ENCODE measurements at places on chromosomes 1 and 21.

DNA sequence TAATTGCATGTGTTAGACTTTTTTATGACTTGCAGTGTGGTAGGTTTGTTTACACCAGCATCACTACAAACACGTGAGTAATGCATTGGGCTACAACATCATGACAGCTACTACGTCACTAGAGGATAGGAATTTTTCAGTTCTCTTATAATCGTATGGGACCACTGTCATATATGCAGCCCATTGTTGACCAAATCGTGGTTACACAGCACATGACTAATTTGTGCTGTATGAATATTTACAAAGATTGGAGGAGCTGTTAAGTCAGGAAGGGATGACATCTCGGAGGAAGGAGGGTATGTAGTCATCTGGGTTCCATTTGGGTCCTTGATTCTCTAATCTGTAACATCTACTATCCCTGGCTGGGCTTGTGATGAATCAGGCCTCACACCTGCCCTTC, 270.9 kb downstream of the TNR start:
- no peaks in the 10 kb centered on the region for H3K27me3 ChIP-seq
- no peak overlapping the region for H3K27ac ChIP-seq
- DNase-seq: no peak
- no peaks in the 10 kb centered on the region for H3K36me3 ChIP-seq

DNA sequence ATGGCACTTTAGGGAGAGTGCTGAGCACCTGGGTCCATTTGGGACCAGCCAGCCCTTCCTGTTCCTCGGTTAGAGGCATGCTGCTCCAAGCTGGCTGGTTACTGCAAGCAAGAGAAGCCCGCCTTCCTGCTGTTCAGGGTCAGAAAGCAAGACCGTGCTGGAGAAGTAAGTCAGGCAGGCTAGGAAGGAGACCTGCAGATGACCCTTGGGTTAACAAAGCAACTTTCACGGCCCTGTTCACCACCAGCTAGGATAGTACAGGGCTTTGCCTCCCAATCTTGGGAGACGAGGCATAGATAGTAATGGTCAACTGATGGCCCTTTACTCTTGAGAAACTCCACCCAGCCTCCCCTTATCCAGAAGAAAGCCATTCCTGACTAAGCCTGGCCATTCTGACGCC, 136.1 kb downstream of the DHRS3 start:
- no peaks in the 10 kb centered on the region for H3K27me3 ChIP-seq
- peaks cover 38% of the 10 kb centered on the region for H3K4me1 ChIP-seq
- no peak for DNase-seq
- H3K36me3 ChIP-seq: no peaks in the 10 kb centered on the region
- H3K27ac ChIP-seq: no peak overlapping the region

DNA sequence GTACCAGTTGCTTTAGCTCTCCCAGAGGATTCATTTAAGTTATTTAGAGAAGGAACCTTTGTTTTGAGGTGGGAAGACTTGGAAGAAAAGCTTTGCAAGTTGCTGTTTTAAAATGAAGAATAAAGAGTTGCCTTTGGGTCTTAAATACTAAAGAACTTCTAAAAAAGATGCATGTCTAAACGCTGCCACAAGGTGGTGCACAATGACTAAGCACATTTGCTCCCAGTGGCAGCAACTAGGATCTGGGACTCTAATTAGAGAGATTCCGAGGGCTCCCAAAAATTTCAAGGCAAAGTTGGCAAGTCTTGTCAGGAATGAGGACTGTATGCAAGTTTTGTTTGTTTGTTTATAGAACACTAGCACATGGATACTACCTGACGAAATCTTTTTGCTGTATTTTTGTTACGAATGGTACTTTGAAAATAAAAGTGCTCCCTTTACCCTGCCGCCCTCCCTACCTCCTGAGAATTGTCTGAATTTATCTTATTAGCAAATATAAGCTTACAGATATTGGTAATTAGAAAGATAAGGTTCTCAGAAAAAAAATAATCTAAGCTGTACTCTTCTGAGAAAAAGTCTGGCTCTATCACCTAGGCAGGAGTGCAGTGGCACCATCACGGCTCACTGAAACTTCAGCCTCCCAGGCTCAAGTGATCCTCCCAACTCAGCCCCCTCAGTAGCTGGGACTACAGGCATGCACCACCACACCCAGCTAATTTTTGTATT, 121.8 kb downstream of the HFM1 start:
- no peak overlapping the region for H3K4me3 ChIP-seq
- no peak for DNase-seq
- no peaks in the 10 kb centered on the region for H3K27me3 ChIP-seq

- no peaks in the 10 kb centered on the region for H3K36me3 ChIP-seq
- H3K4me1 ChIP-seq: no peaks in the 10 kb centered on the region
- DNase-seq: no peak
- no peak overlapping the region for H3K4me3 ChIP-seq
Observed at GRCh38 chr1:151502035-151502700, 9.0 kb upstream of the CGN start.

GRCh38 chr21:41895643-41896493, 16.7 kb upstream of the PRDM15 start:
- H3K4me1 ChIP-seq: peaks cover 3% of the 10 kb centered on the region
- DNase-seq: no peak
- no peaks in the 10 kb centered on the region for H3K27me3 ChIP-seq

DNA sequence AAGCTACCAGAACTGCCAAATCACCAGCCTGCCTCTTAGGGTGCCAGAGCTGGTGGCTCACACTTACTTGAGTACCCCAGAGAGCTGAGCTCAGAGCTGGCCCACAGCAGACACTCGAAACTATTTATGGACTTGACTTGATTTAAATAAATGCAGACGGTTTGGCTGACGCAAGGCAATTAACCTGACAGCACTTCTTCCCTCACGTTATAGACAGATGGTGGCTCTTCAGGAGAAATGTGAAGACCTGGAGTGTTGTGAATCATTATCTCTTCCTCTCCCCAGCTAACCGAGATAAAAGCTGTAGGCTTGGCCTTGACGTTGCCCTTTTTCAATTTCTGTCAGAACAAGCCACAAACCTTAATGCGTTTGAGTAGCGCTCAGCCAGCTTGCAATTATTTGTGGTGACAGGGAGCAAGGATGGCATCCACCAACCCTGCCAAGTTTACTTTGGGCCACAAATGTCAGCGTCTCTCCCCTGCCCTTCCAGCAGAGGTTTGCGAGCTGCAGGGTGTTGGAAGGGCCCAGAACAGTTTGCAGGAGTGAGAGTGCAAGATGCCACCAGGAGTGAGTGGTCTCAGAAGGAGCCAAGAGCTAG, 34.0 kb upstream of the BCAR3 start:
- no peaks in the 10 kb centered on the region for H3K27me3 ChIP-seq
- no peaks in the 10 kb centered on the region for H3K36me3 ChIP-seq
- H3K4me1 ChIP-seq: peaks cover 5% of the 10 kb centered on the region
- no peak overlapping the region for H3K4me3 ChIP-seq

DNA sequence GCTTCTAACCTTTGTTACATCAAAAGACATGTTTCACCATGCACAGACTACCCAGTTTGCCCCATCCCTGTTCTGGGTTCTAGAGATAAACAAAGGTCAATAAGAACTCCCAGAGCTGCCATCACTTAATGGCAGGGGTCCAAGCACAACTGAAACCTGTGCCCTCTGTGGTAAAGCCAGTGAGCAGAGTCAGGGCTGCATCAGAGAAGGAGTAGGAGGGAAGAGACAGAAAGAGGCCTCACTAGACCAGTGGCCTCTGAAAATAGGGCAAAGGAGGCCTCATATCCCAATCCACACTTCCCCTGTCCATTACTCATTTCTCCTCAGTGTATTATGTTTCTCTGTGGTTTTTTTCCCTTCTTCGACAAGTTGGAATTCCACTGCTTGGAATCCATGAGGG, 10.2 kb downstream of the ATP1A2 start:
- no peak overlapping the region for H3K4me3 ChIP-seq
- H3K27me3 ChIP-seq: no peaks in the 10 kb centered on the region
- no peak overlapping the region for H3K27ac ChIP-seq
- no peak for DNase-seq
- no peaks in the 10 kb centered on the region for H3K4me1 ChIP-seq
- no peaks in the 10 kb centered on the region for H3K36me3 ChIP-seq
